ENCODE measurements at places on chromosomes 5 and 9. TPM values are rescaled to one million over a fixed set of nuclear protein-coding genes. Genes with fewer than 3 reads are reported as not detected.

Gene MYO10
- total RNA-seq = 109 TPM

Gene DNAH5
- total RNA-seq = 0.56 TPM

Gene SLCO4C1
- total RNA-seq = 2.4 TPM

Gene BARX1
- total RNA-seq = not detected

Gene CTXN3
- not detected for total RNA-seq

DNA sequence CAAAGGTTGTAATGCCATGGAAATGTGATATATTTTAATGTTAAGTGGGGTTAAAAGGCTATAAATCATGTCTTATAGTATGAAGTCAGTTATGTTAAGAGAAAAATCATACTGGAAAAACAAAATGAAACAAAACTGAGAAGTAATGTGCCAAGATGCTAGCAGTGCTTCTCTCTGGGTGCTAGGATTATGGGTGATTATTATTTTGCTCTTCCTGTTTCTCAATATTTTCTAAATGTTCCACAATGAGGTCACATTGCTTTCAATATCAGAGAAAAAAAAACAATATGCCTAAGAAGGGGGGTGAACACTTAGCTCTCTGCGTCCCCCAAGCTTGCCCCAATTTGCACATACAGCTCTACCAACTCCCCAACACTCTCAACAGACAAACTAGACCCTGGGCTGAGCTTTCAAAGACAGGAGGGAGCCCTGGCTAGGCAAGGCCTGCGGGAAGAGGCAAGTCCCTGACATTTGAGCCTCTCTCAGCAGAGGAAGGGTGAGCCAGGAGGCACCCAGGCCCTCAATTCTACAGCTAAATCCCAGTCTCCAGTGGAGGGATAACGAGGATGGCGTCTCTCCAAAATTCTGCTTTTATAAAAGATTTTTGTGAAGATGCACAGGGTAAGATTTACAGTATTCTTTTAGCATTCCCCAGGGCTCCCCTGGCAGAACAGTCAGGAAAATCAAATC is 24.4 kb downstream of the WHRN start:
- DNase-seq = no peak

- DNase-seq = no peak
Measured at GRCh38 chr5:168952196-168952595, 348.7 kb downstream of the SLIT3 start.

DNA sequence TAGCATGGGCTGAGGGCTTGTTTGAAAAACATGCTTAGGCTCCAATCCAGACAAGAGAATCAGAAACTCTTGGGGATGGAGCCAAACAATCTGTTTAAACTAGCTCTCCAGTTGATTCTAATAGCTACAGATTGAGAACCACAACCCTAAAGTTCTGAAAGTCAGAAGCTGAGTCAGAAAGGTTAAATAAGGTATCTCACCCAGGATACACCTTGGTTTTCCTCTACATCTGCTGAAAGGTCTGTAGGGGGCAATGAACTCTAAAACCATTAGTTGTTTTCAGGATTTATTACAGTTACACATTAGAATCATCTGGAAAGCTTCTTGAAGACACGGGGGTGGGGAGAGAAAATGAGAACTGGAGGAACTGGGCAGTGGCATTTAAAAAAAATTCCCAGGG is 5.7 kb downstream of the GFM2 start:
- DNase-seq = no peak

DNA sequence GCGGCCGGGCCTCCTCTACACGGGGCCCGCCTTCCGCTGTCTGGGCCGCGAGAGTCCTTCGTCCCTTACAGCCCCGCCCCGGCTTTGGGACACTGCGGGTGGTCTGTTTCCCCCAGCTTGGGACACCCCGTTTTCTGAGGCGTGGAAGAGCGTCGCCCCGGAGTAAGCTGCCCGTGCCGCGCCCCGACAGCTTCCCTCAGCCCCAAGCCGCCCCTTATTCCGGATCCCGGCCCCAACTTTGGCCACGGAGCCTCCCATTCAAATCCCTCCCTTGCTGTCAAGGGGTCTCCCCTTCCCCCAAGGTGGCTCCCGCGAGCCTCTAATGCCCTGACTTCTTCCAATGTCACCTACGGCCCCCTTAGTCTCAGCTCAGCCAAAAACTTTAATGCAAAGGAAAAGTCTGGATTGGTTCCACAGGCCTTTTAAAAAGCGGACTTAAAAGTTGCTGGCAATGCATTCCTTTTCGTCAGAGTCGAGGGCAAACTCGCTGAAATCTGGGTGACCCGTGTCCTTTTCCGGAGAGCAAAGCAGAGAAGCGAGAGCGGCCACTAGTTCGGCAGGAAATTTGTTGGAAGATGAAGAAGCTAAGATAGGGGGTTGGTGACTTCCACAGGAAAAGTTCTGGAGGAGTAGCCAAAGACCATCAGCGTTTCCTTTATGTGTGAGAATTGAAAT is 19.8 kb downstream of the EXOSC2 start:
- DNase-seq = no peak

GRCh38 chr9:126461608-126462007 is 135.0 kb downstream of the MVB12B start:
- DNase-seq = no peak

Measured in suprapubic skin (tissue), 4 donors.